Stimulated activated CD4-positive, alpha-beta T cell treated with anti-CD3 and anti-CD28 coated beads, Interleukin-1b, Interleukin-23, amount 100 ng/mL, for 48 hours (primary cell): ENCODE measurements at places on chromosomes 13 and 19.

- no peak for DNase-seq
Measured at GRCh38 chr13:72198967-72199560, 332.1 kb upstream of the DACH1 start.

GRCh38 chr13:53285896-53286430 is 257.4 kb downstream of the OLFM4 start:
- no peak for DNase-seq

DNA sequence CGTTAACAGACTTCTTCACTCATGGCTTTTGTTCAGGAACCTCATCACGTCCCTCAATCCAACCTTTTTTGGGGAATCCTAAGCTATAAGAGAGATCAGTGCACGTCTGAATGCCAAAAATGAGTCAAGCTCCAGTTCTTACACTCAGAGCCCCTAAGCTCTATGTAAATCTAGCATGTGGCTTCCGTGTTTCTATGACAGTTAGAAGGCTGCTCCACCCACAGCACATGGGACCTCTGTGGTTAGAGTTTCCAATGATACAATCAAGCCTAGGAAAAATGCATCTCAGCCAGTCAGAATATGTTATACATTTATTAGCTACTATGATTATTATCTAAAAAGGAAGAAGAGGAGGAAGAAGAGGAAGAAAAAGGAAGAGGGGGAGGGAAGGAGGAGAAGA is 135.9 kb downstream of the ENOX1 start:
- DNase-seq, result no peak

GRCh38 chr19:7216373-7216902 is 77.8 kb downstream of the INSR start:
- DNase-seq, result peak; percentile 43

- no peak for DNase-seq
Measured at GRCh38 chr13:43074824-43075510, 51.6 kb downstream of the DNAJC15 start.
